ENCODE measurements at places on chromosomes 13 and 19.
A peak's percentile ranks its signal among the peaks of the same experiment; 100 is the strongest.

DNA sequence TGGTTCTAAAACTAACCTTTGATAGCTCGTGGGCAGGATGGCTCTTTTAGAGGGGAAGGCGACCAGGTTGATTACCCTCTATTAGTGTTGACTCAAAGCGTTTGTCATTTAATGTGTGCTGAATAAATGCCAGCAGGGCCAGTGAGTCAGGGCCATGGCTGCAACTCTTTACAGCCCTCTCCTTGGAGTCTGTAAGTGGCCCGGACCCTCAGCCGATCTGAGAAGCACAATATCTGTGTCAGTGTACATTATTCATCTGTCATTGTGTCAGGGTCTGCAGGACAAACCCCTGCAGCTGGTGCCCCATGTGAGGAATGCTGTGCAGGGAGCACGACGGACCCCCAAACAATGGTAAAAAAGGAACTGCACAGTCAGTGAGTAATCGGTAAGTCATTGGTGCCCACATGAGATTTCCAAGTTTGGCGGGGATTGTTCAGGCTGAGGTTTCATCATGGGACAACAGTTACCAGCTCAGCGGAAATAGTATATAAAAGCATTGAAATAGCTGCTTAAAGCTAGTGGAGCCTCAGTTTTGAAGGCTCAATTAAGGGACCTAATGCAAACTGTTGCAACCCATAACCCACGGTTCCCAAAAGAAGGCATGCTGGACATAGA, 139.1 kb downstream of the ZNF675 start:
- DNase-seq = no peak

DNA sequence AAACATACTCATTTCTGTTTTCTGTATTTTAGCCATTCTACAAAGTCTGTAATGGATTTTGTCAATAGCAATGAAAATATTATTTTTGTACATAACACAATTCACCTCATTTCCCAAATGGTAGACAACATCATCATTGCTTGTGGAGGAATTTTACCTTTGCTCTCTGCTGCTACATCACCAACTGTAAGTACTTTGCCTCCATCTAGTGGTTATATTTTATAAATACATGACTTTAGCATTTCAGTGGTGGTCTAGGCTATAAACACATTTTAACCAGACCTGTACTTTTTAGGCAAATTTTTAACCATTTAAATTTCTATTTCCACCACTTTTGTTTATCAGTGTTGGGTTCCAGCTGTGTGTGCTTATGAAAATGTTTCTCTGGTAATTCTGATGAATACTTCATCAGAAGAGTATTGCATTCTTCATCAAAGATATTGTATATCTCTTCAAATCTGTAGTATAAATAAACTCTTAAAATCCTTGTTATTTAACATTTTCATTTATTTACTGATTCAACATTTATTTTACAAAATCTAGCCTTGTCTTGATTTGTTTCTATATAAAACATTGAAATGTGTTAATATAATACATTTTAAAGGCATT, 222.4 kb downstream of the NBEA start:
- peak; percentile 33 for DNase-seq

- DNase-seq = peak; percentile 87
Measured at GRCh38 chr19:5048091-5048726, 79.3 kb downstream of the KDM4B start.

- DNase-seq = peak; percentile 70
Measured at GRCh38 chr19:1122972-1123363, 19.2 kb downstream of the GPX4 start.

DNA sequence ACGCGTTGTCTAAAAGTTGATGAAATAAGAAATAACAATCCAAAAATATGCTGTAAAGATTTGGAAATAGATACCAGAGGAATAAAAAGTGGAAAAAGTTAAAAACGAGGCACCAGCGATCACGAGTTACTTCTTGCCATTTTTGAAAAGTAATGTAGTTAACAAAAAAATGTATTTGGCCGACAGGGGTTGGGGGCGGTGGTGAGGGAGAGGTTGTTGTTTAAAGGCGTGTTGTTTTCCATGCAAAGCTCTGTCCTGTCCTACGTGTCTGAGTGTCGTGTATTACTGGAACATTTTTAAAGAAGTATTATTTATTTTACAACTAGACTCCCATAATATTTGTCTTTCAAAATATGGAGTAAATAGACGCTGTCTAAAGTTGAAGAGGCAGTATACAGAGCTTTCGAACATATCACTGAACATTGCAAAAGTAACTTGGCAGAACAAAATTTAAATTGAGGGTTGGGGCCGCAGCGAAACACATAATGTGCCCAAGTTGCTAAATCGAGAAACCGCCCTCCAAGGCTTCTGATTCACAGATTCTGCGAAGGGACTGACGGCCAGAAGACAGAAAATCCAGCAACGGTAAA, 823 bp downstream of the FBXO17 start:
- DNase-seq = no peak

- no peak for DNase-seq
Measured at GRCh38 chr19:8529369-8530006, 15.5 kb upstream of the ZNF414 start.

GRCh38 chr13:67299072-67299635, 69.0 kb upstream of the PCDH9 start:
- peak; percentile 87 for DNase-seq

- no peak for DNase-seq
Measured at GRCh38 chr19:48859711-48860572, 8.5 kb downstream of the PLEKHA4 start.

DNA sequence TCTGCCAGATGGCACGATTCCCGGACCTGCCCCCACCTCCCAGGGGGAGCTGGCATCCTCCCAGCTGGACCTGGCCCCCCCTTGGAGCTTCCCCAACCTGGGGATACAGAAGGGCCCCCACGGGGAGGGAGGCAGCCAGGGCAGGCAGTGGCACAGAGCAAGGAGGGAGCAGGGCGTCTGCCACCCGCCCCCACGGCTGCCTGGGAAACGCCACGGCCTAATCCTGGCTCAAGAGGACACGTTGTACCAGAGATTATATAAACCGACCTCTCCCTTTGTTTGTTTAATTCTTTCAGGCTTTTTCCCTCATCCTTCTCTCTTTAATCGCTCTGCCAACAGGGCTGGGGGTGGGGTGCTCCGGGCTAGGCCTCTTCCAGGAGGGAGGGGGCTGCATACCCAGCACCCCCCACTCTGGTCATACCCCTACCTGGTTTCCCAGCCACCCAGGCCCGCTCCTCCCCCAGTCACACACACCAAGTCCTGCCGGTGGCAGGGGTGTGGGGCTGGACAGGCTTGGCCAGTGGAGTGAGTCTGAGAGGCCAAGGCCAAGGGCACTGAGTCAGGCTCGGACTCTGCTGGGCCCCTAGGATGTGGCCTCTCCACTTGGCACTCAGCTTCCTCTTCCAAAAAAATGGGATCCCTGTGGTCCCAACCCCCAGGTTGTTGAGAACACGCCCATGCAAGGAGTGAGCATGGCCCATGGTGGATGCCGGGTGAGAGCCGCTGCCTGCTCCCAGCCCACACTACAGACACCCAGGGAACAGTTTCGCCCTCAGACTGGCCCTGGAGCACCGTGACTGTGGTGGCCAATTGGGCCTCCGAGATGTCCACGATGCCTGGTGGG, 29.5 kb upstream of the NFIC start:
- no peak for DNase-seq

Measured in fibroblast of skin of scalp (primary cell).